ENCODE measurements at places on chromosomes 12 and 14.

DNA sequence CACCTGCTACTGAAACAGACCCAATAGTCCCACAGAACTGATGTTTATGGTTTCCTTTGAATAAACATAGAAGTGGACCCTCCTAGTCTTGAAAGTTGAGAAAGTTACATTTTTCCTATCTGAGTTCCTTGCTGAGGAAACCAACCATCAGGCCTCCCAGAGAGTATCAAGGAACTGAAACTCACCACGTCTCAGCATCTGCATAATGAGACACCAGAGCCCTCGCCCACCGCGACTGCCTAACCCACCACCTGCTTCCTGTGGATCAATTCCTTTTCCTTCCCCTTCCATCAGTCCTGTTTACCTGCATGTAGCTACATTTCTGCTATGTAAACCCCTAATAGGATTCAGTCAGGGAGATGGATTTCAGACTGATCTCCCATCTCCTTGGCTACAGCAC is 443.2 kb upstream of the TMEM132C start:
- DNase-seq = no peak

GRCh38 chr12:54430471-54431069 is 11.5 kb upstream of the ITGA5 start:
- DNase-seq = no peak

DNA sequence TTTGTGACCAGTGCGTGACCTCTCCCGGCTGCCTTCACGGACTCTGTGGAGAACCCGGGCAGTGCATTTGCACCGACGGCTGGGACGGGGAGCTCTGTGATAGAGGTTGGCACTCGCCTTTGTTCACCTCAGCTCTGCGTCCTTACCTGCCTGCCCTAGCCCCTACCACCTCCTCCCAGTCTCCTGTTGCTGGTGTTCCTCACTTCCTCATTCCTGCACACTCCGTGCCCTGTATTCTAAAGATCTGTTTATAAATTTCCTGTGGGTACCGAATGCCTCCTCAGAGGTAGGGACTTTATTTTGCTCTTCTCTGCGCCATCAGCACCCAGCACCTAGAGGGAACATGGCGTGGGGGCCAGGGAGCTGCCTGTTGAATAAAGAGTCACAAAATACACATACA is 2.3 kb downstream of the DLK1 start:
- DNase-seq = no peak

GRCh38 chr14:77618381-77618970 is 2.0 kb upstream of the SPTLC2 start:
- no peak for DNase-seq

DNA sequence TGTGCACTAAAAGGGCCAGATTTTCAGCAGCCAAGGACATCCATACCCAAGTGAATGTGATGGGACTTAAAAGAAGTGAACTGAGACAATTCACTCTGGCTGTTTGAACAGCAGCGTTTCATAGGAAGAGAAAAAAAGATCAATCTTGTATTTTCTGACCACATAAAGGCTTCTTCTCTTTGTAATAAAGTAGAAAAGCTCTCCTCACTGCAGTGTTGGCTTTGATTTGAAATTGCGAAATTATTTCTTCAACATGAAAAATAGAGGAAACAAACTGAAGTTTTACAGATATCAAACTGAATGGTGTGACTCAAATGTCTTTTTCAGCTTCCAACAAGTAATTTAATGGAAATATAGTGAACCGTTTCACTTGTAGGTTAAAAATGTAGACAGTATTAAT is 11.3 kb upstream of the KCNMB4 start:
- DNase-seq = no peak

- DNase-seq = no peak
Observed at GRCh38 chr12:108587826-108588225, 10.1 kb downstream of the TMEM119 start.

GRCh38 chr14:104756477-104757237 is 3.7 kb downstream of the SIVA1 start:
- no peak for DNase-seq

DNA sequence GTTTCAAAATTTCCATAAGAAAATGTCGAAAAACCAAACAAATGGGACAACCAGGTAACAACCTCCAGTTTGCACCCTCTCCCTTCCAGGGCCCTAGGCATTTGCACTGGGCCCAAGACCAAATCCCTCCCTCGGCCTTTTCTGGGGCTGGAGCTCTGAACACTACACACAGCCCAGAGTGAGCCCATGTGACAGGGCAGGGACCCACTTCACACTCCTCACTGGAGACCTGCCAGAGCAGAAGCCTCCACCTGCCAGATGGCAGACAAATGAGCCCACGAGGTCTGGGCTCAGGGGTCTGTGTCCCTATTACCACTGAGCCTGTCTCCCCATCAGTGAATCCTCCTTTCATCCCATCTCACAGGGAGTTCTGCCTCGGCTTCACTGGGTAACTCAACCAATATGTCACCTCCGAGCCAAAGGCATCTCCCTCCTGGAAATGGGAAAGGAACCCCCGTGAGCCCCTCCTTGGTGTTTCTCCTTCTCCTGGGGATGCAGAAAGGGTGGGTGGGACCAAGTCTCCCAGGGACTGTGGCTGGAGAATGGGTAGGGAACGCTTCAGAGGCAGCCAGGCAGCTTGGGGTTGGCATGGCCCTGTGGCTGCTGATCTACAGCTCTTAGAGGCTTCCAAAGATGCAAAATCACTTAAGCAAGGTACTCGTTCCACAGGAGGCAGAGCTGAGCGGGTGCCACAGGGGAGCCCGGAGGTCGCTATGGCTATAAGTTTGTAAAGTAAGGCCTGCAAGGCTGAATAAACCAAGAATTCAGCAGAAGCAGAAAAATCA is 10.6 kb downstream of the VWF start:
- DNase-seq = no peak

- no peak for DNase-seq
Observed at GRCh38 chr12:77256956-77257355, 191.6 kb upstream of the E2F7 start.

DNA sequence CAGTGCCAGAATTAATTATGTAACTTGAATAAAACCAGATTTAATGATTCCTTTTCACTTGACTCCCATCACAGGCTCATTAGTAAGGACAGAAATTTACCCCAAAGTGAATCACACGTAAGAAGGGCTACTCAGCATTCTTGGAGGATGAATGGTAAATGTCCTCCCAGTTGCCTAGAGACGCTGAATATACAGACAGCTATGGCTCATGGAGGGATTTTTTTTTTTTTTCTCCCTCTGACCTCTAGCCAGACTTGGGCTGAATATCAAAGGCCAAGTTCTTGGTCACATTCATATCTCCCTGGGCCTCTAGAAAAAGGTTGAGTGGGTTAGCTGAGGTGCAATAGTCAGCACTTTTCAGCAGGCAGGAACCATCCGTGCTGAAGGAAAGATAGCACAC is 77.5 kb downstream of the PHLDA1 start:
- peak; percentile 35 for DNase-seq

DNA sequence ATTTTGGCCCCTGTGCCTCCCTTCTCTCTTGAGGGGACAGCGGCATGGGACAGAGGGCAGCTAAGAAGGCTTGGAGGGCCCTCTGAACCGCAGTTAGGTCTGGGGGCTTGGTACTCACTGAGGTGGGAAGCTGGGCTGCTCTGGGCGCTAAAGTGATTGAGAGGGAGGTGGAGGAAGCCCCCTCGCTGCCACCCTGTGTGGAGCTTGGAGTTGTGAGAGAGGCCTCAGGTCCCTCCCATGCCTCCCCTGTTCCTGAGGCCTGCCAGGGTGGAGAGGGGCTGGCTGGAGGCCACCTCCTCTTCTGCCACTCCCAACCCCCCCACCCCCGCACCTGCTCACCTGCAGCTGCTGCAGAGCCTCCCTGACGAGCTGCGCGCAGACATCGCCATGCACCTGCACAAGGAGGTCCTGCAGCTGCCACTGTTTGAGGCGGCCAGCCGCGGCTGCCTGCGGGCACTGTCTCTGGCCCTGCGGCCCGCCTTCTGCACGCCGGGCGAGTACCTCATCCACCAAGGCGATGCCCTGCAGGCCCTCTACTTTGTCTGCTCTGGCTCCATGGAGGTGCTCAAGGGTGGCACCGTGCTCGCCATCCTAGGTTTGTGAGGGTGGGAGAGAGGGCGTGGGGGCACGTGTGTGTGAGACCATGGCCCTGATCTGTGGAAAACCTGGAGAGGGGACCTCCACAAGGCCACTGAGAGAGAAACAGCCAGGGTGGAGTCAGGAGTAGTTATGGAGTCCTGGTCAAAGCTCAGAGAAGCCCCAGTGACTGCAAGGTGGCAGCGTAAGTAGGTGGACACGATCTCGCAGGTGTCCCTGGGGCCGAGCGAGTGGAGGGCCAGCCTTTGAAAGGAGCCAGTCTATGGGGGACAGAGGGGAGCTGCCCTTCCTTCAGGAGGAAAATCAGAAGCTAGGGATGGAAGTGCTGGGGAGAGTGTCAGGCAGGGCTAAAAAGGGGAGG is 11.2 kb downstream of the KCNH3 start:
- DNase-seq = no peak

GRCh38 chr12:93884794-93885460 is 207.8 kb downstream of the CRADD start:
- no peak for DNase-seq

GRCh38 chr12:103903993-103904392 is 26.2 kb upstream of the HSP90B1 start:
- no peak for DNase-seq

- peak; percentile 66 for DNase-seq
Observed at GRCh38 chr14:75982266-75983018, 647 bp upstream of the TGFB3 start.

- DNase-seq = no peak
Observed at GRCh38 chr12:126767334-126767733, 1499.6 kb upstream of the TMEM132C start.

GRCh38 chr14:54738009-54738408 is 164.6 kb downstream of the GCH1 start:
- DNase-seq = no peak

DNA sequence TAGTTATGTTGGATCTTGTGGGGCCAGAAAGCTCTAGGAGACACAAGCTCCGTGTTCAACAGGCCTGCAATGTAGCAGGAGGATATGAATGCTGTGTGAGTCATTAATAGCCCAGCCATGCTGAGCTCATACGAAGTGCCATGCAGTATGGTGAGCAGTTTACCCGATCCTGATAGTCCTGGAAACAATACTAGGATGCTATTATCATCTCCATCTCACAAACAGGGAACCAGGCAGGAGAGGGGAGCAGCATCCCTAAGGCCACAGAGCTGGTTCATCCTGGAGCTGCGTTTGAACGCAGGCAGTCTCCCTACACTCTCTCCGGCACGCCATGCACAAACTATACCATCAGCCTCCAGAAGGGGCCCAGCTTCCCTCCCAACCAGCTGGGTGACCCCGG is 20.5 kb downstream of the TTC7B start:
- no peak for DNase-seq

- no peak for DNase-seq
Observed at GRCh38 chr12:121428883-121429282, 29.0 kb downstream of the RNF34 start.

DNA sequence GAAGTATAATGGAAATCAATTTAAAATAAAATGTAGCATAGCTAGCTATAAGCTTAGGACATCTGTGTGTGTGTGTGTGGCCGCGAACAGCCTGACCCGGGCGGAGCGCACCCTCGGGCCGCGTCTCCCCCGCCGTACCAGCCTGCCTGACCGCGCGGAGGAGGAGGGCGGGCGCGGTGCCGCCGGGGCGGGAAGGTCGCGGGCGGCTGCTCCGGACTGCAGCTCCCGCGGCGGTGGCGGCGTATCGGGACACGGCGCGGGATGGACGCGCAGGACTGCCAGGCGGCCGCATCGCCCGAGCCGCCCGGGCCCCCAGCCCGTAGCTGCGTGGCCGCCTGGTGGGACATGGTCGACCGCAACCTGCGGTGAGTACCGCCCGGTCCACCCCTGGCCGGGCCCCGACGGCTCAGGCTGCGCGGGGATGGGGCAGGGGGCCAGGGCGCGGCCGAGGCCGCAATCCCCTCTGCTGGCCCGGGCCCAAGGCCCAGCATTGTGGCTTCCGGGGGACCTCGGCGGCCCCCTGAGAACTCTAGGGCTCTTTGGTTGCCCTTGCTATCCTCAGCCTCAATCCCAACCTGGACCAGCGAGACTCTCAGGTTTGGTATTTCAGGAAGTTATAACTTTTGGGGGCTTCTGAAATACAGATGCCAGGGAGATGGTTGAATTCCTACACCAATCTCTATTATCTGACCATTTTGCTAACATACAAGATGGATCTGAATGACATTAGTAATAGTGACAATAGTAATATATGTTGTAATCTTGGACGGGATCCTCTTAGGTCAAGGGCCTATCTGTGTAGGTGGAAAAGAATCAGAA is at the start of gene ABHD12B:
ABHD12B (plus strand) TSS at position 140 of the 819 bp plus-strand sequence; CDS start at position 262, 122 bp downstream.
- no peak for DNase-seq

DNA sequence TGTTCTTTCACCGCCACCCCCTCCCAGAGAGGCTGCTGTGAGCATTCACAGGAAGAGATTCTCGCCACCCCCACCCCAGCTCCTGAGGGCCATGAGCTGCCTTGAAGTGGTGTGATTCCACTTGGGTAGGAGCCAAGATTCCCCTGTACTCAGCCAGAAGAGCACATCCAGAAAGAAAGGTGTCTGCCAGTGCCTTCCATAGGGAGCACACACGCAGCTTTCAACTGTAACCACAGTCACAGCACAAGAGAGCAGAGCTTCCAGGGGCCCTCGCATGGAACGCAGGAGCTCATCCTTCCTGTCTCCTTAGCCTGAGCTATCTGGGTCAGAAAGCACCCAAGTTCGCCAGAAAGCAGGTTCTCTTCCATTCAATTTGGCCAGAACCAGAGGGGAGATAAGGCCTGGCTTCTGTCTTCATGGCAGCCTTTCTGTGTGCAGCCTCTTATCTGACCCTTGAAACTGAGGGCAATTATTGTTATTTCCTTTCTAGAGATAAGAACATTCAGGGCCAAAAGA is 66.6 kb upstream of the SCN8A start:
- no peak for DNase-seq

- no peak for DNase-seq
Observed at GRCh38 chr14:92431199-92431725, 82.3 kb upstream of the RIN3 start.

GRCh38 chr12:26373606-26374495 is 178.5 kb downstream of the SSPN start:
- DNase-seq = no peak

DNA sequence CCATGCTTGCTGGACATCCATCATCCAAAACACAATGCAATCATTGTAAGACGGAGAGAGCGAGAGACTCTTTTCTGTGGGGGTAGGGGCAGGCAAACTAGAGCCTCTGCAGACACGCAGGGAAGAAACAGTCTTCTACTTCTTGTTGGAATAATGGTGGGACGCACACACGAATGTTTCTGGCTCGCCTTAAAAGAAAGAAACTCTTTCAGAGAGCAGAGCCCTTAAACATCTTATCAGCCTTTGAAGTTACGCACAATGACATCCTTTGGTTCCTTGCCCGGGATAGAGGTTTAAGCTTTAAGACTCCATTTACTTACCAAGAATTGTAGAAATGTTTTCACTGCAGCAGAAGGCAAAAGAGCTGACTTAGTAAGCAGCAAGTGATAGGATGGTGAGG is 133.8 kb upstream of the FOXN3 start:
- no peak for DNase-seq

DNA sequence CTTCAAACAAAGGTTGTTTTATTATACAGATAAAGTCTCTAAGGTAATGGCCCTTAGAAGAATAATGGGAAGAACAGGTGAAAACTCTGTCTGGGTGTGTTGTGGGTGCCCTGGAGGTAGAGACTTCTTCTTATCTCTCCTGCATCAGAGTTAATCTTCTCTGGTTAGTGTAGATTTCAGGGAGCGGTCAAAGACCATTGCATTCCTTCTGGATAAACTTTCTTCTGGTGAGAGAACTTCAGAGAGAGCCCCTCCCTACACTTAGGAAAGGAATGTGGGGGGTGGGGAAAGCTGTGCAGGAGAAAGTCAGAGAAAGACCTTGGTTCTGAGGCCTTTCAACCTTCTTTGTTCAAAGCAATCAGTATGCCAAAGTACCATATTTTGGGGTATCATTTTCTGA is 658.5 kb downstream of the DIO2 start:
- DNase-seq = no peak

Data from CD4-positive, alpha-beta T cell (primary cell).